Ecto neural progenitor cell (in vitro differentiated cells): ENCODE measurements at places on chromosomes 11 and 22.

DNA sequence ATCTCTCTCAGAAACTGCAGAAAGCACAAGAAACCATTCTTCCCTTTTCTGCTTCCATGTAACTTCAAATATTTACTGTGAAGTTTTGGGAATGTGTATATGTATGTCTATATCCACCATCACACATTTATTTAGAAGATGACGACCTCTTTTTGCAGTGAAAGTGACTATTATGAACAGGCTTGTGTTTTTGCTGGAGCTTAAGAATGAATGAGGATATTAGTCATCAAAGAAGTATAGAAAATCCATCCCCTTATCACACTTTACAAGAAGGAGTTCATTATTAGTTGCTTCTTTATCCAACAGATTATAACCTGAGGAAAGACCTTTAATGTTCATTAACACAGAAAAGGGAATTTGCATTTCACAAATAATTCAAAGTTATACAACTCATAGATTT is 21.1 kb upstream of the SLC5A12 start:
- no peak for DNase-seq

DNA sequence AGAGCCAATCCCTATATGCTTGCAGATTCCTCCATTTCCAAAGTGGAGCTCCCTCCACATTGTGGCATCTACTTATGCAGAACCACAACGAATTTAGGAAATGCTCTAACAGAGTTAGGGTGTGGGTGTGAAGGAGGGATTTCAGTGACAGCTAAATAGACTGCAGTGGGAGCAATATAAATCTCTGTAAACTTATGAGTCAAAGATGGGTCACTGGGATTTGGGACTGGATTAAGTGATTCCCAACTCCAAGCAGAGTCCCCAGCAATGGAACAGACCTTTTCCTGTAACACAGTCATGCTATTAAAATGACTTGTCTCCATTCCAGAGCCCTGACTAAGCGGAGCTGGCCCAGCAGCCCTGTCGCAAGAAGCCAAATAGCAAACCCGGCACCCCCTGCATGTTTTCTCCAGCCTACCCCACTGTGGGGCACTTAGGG is 36.6 kb downstream of the RPL27A start:
- DNase-seq: no peak

GRCh38 chr11:110092515-110093406 is at the start of gene ZC3H12C:
Gene ZC3H12C, plus strand, starts transcription at chr11:110093392. Its CDS starts 20 bp downstream, at chr11:110093412.
- DNase-seq: peak; percentile 88

DNA sequence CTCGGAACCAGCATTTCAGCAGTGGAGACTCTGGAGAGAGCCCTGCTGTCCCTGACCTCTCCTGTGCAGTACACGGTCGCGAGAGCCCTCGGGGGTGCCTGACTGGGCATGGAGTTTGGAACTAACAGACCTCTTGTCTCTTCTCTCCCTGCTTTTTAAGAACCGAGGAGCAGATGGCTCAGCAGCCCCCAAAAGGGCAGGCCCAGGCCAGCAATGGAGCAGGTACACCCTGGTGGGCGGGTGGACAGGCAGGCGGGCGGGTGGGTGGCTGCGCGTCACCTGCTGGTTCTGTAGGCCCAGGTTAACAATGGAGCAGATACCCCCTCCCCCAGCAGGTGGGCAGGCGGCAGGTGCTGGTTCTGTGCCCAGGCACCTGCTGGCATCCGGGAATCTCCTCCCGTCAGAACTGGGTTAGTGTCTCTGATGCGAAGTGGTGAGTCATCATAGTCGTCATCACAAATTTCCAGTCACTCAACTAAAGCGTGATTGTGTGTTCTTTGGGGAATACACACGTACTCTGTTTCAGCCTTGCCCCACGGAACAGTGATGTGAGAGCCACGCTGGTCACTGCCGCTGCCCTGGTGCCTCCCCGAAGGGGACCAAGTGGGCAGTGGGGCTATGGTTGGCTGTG is 41.1 kb downstream of the GRAMD4 start:
- no peak for DNase-seq

DNA sequence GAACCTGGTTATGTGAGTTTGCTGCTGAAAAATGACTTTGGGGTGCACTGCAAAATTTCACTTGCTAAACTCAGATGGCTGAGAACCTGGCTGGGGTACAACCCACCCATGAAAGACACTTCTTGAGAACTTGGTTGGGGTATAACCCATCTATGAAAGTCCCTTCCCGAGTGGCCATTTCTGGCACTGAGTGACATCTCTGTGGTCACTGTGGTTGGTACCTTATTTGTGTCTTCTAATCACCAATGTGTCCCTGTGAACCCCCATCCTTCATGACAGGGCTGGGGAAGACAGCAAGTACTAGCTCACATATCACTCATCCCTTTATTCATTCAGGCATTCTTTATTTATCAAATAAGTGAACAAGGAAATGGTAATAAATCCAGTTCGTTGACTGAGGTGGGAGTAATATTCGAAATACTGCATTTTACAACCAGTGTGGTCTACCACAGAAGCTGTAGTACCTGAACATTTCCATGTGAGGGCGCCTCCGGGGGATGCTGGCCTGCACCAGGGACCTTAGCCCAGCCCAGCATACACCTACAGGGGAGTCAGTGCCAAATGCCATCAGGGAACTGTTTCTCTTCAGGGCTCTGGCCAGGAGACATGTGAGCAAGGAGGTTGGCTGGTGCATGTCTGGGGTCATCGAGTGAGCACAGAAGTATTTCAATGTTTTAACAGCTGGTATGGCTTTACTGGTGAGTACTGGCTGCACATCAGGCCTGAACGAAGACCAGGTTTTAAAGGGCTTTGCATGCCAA is 122.1 kb downstream of the CSNK2A3 start:
- peak; percentile 56 for DNase-seq

DNA sequence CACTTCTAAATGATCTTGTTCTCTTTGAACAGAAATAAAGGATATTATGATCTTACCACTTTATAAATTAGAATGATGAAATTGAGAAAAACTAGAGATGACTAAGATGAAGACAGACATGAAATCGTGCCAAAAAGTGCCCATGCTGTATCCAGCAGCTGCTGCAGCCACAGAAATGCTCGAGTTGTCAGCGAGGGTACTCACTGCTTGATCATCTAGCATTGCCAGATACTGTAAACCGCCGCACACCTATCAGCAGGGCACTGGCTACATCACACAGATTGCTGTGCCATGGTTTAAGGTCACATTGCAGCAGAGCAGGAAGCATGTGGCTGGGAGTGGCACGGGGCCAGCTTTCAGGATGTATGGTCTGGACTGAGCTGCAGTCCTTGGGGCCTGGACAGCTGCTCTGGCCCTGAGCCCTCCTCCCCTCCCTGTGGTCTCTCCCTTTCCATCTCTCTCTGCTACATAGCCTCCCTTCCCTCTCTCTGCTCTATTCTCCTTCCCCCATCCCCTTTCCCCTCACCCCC is 51.0 kb upstream of the SEPTIN5 start:
- DNase-seq: no peak

GRCh38 chr22:43574738-43575137 is 162.9 kb downstream of the MPPED1 start:
- DNase-seq: no peak

DNA sequence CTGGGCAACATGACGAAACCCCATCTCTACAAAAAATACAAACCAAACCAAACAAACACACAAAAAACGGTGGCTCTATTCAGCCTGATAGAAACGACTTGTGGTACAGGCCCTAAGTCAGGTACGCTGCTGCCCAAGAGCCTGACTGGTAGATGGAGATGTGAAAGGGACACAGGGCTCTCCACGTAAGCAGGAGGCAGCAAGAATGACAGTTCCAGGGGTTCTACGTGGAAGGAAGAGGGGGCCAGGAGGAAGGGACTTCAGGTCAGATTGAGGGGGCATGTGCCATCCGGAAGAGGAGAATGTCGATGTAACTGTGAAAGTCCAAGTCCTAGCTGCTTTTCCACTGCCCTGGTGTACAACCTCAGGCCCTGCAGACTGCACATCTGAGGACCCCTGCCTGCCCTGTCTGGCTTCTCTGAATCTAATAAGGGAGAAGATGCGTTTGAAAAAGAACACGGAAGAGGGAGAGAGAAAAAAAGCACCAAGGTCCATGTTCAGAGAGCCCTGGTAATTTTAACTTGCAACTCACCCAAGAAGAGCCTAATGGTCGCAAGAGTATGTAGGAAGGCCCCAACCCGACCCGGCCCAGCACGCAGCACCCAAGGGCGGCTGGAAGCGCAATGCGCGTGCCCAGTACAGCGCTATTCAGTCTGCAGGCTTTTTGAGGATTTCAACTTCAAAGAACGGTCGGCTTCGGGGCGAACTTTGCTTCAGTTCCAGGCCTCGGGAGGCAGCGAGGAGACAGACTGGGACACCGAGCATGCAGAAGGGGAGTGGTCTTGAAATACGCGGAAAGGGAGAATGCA is 909 bp upstream of the ZNRD2 start:
- no peak for DNase-seq

GRCh38 chr22:17104336-17104935 is 16.7 kb downstream of the TMEM121B start:
- no peak for DNase-seq

GRCh38 chr11:34053161-34053686 is 1.7 kb downstream of the CAPRIN1 start:
- peak; percentile 72 for DNase-seq

DNA sequence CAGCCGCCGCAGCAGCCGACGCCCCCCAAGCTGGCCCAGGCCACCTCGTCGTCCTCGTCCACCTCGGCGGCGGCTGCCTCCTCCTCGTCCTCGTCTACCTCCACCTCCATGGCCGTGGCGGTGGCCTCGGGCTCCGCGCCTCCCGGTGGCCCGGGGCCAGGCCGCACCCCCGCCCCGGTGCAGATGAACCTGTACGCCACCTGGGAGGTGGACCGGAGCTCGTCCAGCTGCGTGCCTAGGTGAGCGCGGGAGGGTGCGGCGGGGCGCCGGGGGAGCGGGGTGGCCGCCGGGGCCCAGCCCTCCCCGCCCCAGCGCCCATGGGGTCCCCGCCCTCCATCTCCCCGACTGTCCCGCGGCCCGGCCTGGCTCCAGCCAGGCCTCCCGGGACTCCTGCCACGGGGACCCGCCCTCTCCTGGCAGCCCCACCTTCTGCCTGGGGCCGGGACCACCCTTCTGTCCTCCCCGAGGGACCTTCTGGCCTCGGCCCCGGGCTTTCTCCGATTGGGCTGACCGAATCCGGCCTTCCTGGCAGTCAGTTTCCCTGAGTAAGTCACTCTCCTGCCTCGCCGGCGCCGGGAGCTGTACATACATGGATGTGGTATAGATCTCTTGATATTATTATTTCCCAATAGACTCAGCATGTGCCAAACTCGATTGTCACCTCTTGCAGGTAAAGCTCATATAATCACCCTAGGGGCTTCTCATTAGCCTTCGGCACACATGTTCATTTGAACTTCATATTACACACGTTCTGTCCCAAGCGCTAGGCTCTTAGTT is 720 bp downstream of the PACS1 start:
- peak; percentile 62 for DNase-seq

DNA sequence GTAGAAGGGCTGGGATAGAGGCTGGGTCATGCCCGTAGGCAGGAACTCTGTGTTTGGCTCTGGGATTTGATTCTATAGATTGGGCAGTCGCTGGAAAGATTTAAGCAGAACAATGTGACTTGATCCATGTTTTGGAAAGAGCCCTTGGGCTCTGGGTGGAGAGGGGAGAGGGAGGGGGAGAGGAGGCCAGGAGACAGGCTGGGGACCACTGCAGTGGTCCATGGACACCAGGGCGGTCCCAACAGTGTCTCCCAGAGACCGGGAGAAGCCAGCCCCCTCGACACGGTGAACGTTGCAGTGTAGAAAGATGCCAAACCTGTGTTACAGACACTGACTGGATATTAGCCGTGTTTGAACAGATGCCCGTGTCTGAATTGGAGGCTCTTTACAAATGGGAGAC is 19.5 kb downstream of the PVALB start:
- no peak for DNase-seq
